ENCODE measurements at places on chromosomes 13 and 19.

DNA sequence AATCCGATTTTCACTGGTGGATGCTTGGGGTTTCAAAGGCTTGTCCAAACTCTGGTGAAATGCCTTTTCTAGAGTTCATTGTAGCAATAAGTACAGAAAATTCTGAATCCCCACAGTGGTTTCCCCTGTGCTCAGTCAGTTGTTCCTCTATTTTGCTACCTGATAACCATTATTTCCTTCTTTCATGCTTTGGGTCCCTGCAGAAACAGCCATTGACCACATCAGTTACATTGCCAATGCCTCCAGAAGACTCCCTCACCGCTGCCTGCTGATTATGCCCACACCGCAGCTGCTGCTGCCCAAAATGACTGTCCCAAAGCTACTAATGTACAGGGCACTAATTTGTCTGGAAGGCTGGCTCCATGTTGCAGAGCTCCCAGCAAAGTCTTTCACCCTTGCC lies 517.3 kb downstream of the KLF12 start:
- DNase-seq, result no peak

- DNase-seq, result no peak
These were observed 158.4 kb downstream of the RNF17 start for GRCh38 chr13:24922387-24922744.

GRCh38 chr19:2428321-2428690 lies 920 bp upstream of the TIMM13 start:
- DNase-seq, result no peak

DNA sequence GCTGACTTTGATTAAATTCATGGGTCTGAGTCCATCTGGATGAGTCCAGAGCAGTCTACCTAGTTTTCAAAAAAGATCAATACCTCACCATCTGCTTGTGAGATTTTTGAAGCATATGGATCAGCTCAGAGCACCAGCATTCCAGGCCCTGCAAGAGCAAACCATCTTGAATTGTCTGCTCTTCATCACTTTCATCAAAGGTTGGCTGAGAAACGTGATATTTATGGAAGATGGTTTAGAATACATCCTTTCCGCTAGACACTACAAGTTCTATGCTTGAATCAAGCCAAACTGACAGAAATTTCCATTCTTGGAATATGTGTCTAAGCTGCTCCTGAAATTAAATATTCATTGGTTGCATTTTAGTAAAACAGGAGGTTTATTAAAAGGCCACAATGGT lies 190.3 kb downstream of the KCNRG start:
- DNase-seq, result no peak

DNA sequence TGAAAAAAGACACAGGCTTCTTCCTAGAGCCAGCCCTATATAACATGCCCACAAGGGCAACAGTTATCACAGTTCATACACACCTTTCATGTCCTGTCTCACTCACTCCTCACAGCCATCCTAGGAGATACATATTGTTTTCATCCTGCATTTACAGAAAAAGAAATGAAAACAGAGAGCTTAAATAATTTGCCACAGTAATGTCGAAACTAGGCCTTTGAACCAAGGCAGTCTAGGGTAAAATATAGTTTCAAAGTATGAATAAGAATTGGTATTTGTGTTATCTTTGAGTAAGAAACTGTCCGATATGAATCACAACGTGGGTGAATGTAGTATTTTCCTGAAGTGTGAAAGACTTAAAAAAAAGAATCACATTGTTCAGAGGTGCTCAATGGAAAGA lies 26.8 kb downstream of the CLDN10 start:
- no peak for DNase-seq

DNA sequence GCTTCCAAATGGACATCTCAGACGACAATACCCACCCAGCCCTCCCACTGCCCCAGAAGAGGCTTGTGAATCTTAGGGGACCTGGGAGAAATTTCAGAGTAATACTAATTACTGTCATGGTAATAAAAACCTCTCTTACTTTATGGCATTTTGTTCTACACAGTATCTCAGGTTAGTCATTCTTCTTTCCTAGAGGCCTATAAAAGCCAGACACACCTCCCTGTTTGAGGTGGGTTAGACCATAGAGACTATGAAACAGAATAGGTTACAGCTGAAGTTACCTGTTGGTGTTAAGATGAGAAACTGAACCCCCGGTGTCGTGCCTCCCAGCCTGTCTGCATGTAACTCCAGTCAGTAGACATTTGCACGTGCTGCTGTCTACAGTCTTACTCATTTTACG lies 113.9 kb downstream of the SLC7A1 start:
- DNase-seq, result no peak

DNA sequence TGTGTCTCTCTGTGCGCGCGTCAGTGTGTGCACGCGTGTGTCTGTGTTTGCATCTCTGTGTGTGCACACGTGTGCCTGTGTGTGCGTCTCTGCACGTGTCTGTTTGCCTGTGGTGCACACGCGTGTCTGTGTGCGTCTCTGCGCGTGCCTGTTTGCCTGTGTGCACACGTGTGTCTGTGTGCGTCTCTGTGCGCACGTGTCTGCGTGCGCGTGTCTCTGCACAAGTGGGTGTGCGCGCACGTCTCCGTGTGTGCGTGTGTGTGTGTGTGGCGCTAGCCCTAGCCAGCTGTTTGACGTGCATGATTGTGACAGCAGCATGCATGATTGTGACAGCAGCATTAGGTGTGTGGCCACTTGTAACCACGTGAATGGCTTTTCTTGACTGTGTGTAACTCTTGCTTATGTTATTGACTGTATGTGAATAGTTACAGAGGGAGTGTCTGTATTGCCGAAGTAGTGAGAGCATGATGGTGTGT lies 31.1 kb downstream of the ZNF146 start:
- DNase-seq, result no peak

DNA sequence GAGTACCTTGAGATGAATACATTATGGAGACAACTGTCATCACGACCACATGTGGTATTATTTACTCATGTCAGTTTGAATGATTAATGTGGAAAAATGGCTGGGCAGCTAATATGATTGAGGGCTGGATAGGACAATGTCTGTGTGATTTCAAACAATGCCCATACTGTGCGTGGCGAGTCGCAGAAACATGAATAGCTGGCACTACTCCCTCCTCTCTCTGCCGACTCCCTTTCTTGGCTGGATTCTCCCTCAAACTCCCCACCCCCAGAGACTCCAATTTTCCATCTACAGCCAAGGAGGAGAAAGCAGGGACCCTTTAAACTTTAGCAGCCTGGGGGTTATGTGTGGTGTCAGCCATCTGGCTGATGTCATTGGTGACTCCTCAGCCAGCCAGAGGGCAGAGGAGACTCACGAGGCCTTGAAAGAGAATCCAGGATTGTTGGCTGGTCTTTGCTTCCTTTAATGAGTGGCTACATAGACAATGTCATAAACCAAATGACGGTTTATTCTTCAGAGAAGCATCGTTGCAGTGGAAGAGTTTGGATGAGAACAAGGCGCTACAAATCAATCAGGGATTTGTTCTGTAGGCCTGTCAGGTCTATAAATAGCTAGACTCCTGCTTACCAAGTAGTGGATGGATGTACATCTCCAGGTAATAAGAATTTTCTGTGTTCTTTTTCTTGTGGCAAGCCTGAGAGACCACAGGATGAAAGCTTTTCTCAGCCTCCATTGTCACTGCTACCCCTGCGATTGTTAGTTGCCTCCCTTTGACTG lies 165.6 kb downstream of the DLEU7 start:
- no peak for DNase-seq

GRCh38 chr19:31980796-31981195 lies 364.6 kb upstream of the ZNF507 start:
- DNase-seq, result no peak

DNA sequence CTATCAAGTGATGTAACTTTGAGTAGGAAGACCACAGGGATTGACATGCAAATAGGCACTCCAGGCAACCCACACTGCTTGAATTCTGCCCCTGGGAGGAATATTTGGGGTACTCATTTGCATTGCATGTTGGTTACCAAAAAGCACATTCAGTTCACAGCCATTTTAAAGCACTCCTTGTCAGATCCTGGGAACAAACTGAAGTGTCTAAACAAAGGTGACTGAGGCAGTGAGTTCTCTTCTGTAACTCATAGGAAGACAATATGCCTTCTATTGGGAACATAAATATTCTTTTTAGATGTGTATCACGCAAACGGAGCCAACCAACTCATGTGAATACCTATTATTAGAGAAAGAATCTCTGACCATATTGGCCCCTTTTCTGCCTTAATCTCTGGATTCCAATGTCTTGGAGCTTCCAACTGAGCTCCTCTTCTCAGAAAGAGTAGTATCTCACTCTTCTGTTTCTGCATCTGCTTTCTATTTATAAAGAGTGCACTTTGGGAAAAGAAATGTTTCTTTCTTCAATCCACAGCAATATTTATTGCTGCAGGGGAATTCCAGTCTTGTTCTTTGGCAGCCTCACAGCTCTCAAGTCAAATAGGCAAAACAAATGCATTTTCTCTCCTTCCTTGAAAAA lies 125.7 kb upstream of the NBEA start:
- DNase-seq, result no peak

DNA sequence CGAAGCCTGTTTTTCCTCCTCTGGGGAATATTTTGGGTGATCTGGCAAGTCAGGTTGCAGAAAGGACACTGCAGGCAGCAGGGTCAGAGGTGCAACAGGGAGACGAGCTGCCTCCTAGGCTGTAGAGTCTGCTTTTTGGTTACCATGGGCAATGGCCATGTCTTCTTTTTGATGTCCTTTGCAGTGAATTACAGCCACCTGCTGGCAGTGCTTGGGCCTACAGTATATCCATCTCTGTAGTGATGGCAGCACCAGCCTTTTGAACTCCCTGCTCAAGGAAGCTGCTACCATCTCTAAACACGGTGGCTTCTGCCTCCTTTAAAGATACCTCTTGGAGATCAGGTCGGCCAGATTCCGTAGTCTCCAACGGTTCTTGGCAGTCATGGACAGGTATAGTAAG lies 73.9 kb downstream of the WTIP start:
- peak; percentile 15 for DNase-seq

DNA sequence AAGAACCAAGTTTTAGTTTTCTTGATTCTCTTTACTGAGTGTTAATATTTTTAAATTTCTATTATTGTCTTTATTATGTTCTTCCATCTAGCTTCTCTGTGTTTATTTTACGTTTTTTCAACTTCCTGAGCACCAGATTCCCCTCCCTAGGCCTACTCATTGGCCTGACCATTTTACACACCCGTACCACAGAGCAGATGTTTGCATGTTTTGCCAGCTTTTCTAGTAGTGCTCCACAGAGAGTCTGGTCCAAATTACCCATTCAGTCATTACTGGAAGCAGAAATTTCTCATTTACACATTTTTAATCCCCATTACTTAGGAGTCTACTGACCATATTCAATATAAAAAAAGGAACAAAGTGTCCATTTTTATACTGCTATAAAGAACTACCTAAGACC lies 66.9 kb downstream of the ING1 start:
- DNase-seq, result no peak

GRCh38 chr19:55189403-55189835 lies 9.3 kb upstream of the SYT5 start:
- no peak for DNase-seq

- peak; percentile 52 for DNase-seq
These were observed 3.8 kb upstream of the ACTL9 start for GRCh38 chr19:8702350-8702749.

GRCh38 chr13:79228972-79229371 lies 177.1 kb downstream of the RBM26 start:
- no peak for DNase-seq

All from activated CD4-positive, alpha-beta T cell treated with anti-CD3 and anti-CD28 coated beads for 36 hours (primary cell).